Activated CD4-positive, alpha-beta T cell treated with anti-CD3 and anti-CD28 coated beads, Interleukin-2, amount 50 U/mL, for 4 hours (primary cell): ENCODE measurements at places on chromosomes 2 and 18.
A peak's percentile ranks its signal among the peaks of the same experiment; 100 is the strongest.

DNA sequence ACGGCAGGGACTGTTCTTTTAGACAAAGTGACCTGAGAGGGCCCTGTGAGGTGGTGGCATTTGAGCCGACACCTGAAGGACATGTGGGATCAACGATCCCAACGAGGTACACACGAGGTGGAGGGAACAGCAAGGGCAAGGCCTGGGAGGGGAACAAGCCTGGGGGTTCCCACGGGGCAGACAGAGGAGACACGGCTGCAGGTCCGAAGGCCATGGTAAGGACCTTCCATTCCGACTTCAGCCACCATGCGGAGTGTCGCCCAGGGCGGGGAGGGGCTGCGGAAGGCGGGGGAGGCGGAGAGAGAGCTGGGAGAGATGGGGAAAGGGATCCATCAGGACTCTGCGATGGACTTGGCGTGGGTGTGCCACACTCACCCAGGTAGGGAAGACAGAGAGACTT lies 151.8 kb downstream of the HDAC4 start:
- no peak for DNase-seq

GRCh38 chr2:80896576-80896975 lies 592.0 kb upstream of the LRRTM1 start:
- no peak for DNase-seq

DNA sequence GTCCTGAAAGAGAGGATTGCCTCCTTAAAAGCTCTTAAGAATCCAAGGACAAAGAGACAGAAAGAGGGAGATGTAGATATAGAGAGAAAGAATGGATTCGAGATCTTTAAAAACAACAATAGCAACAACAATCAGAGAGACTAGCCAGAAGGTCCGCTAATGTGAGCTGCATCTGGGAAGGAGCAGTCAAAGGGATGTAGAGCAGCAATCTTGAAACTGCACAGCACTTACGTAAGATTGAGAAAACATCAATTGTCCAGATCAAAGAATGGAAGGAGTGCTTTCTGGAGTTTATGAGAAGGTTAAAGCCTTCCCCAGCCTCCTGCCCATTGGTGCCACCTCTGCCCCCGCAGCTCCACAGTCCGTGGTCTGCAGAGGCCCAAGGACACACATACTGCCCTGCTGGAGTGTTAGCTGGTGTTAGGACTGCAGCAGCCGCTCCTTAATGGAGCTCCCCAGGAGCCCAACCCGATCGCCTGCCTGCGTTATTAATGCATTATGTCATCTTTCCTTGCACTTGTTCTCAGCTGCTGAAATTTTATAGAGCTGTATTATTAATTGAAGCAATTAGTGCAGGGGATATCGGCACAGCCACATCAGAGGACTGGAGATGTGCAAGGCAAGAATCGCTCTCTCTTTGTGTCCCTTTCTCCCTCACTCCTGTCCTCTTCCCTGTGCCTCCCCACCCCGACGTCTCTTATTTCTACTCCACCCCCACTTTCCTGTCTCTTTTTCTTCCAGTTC lies 94.2 kb upstream of the STPG4 start:
- no peak for DNase-seq

DNA sequence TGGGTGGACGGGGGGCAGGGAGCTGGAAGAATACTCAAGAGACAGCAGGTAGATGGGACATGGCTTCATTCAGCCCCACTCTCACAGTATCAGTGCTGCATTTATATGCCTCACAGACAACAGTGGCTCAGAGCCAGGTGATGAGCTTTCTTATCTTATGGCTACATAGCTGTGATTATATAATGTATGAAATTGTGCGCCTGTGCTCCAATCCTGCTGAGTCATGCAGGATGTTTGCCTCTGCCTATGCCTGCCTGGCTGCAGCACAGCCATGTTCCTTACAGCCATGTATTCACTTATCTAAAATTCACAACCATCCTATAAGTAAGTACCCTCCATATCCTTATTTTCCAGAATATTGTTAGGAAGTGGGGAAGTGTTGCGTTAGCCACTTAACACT lies 37.7 kb upstream of the RNF103 start:
- no peak for DNase-seq

GRCh38 chr2:202104286-202104870 lies 31.3 kb downstream of the KIAA2012 start:
- no peak for DNase-seq

GRCh38 chr2:209653134-209653533 lies 118.5 kb upstream of the UNC80 start:
- DNase-seq, result no peak

DNA sequence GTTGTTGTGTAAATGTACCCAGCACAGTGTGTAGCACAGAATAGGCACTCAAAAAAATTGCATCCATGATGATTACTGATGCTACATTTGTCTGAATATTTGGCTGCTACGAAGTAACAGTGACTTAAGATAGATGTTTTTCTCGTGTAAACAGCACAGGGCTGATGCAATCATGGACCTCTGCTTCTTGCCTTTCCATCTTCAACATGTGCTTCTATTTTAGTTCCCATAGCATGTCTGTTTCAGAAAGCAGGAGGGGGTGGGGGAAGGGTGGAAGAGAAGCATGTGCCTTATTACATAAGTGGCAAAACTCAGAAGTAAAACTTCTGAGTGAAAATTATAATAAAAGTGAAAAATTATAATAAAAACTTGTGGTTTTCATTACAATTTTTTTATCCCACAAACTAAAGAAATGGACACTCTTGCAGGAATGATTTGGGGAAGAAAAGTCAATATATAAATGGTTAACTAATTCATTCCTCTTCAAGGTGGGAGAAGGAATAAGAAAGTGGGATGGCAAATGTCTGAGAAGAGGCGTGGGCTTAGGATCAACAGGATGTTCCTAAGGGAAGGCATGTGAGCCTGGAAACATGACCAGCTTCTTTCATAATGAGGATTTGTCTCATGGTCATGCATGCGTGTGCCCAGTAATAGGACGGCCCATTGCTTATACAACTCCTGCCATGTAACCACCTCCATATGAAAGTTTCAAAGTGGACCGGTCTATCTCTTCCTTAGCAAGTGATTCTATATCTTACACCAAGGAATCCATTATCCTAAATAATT lies 27.2 kb downstream of the CCBE1 start:
- no peak for DNase-seq

DNA sequence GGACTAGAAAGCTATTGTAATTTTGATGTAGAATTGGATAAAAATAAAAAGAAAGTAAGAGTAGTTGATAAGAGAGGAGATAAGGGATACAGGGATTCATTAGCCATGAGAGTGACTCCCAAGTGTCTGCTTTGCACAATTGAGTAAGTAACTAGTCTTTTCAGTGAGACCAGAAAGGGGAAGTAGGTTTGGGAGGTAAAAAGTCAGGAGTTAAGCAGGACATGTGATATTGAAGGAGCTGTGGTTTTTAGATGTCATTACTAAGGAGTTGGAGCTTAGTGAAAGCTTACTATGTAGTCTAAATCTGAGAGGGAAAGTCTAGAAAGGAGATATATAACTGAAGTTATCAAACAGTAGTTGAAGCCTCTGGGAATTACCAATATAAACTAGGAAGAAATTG lies 93.4 kb downstream of the SLC5A7 start:
- no peak for DNase-seq

DNA sequence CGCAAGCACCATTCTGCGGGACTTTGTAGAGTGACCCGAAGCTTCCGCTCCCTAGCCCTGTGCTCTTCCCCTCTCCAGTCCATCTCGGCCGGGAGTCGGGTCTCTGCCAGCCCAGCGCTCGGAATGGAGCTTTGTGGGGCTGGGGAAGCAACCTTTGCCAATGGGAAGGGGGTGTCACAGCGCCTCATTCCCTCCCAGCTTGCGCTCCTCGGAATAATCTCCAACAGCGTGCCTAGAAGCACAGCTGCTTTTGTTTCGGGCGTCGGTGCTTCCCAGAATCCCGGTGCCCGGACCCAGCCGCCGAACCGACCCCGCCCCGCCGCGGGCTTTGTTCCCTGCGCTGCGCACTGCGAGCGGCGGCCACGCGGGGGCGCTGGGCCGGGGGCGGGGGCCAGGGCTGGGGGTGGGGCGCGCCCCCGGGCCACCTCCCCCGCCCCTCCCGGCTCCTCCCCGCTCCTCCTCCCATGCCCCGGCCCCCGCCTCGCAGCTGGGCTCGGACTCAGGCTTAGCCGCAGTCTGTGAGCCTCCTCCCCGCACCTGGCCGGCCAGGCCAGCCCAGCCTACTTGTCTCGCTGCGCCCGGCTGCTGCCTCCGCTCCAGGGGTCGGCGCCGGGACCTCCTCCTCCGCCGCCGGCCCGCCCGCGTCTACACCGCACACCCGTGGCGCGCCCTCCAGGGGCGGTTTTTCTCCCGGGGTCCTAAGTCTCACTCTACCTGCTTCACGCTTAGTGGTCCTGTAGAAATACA lies 77.7 kb upstream of the SMAD2 start:
- peak; percentile 22 for DNase-seq

DNA sequence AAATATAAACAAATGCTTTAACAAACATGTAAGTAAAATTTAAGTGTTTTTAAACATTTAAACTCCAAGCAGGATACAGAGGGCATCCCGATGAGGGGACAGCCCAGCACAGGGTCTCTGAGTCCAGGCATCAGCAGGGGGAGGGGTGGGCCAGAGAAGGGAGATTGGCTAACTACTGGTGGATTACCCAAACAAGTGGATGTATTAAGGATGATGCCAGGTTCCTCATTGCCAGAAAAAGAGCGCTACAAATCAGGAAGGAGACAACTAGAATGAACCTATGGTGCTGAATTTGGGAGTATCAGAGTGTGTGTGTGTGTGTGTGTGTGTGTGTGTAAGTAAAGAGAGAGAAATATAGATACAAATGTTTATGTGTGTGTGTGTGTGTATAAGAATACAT lies 162.0 kb upstream of the RMP24 start:
- DNase-seq, result no peak

DNA sequence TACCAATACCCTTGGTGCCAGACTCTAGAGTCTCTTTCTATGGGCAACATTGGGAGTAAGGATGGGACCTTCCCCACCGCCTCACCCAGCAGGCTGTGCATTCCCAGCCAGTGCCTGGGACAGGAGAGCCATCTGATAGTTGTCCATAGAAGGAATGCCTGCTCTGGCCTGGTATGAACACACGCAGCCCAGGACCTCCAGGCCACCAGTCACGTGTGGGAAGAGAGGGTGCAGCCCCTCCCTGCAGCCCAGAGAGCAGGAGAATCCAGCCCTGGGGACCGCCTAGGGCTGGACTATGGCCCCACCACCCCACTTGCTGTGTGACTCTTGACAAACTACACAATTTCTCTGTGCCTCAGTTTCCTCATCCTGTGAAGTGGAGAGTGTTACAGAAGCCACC lies 52.5 kb upstream of the ID2 start:
- DNase-seq, result no peak

DNA sequence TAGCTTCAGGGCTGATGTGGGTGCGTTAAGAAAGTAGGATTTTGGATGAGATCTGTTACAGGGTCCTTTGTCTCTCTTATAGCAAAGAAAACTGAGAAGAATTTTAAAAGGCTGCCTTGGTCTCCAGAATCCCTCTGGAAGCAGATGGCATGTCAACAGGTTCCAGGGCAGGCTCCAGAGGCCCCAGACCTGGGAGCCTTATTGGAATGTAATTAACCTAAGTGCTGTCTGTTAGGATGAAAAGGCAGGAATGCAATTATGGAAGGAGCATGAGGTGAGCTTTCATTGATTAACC lies 97.2 kb upstream of the PKDCC start:
- DNase-seq, result no peak

- no peak for DNase-seq
These were observed 83.0 kb downstream of the FAM117B start for GRCh38 chr2:202717598-202718310.

DNA sequence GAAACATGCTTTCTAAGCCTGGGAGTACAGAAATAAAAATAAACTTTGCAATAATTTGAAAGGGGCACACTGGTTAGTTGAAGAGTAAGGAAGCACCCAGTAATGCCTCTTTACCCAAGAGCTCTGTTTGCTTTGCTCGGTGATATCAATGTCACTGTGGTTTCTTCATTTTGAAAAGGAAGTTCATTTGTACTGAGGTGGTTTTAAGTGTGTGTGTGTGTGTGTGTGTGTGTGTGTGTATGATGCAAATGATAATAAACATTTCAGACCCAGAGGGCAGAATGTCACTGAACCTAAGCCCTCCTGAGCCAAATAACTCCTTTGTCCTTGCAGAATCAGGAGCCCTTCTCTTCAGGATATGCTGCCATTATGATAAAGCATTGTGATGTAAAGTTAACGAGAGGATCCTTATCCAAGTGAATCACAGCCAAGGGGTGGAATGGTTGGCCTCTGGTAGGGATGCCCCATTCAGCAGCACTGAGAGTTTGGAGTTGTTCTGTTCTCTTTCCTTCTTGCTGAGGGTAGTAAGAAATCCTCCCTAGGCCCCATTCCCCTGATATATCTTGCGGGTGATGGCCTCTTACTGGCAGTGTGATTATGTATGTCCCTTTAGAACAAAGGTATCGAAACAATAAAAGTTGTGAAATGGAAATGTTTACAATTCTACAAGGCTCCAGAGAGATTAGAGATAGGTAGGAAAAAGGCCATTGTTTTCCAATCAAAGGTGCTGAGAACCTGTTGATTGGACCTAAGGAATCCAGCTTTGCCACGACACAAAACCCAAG lies 7.6 kb downstream of the ITGA6 start:
- no peak for DNase-seq

- no peak for DNase-seq
These were observed 104.1 kb downstream of the DPP10 start for GRCh38 chr2:114546531-114546930.

- no peak for DNase-seq
These were observed 10.6 kb upstream of the WIPF1 start for GRCh38 chr2:174607989-174608865.

GRCh38 chr18:8287196-8287885 lies 321.9 kb upstream of the RAB12 start:
- DNase-seq, result no peak

- no peak for DNase-seq
These were observed 193.8 kb downstream of the RPIA start for GRCh38 chr2:88885275-88885674.

DNA sequence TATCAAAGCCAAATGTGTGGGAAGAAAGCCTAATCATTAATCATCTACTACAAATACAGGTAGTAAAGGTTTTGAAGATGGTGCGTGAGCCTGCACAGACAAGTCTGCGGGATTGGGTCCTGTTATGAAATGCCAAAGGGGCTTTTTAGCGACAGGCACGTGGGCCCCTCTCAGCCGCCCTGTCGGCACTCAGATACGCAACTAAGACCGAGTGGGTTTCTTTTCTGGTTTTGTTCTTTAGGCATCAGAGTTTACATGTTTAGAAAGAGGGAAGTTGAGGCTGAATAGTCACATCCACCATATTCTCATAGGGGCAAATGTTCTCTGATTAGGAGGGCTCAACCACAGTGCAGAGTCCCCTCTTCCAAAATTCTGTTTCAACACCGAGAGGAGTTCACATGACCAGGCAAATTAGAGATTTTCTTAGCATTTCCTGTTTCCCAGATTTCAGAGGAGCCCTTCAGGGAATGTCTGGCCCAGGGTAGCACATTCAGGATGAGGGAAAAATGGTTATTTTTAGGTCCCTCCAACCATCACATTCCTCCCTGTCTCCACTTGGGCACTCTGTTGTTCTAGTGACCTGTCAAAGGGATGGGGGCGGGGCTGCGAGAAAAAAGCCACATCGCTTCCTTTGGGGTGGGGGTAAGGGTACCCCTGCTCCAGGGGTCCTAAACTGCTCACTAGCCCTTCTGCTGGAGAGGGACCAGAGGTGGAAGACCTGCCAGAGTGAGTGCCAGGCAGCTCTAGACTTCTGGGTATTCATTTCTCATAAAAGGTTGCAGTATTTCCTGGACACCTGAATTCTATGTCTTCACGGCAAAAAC lies 159.2 kb downstream of the BCL2 start:
- no peak for DNase-seq

- DNase-seq, result no peak
These were observed 677.7 kb downstream of the CNTNAP5 start for GRCh38 chr2:124702777-124703176.
